Stimulated activated effector memory CD8-positive, alpha-beta T cell treated with anti-CD3 and anti-CD28 coated beads, Interleukin-12 subunit alpha, Interleukin-12 subunit beta, amount 100 ng/mL, for 72 hours (primary cell): ENCODE measurements at places on chromosomes 1 and 21.

GRCh38 chr1:15674386-15675159 is 9.5 kb upstream of the PLEKHM2 start:
- no peak for DNase-seq

GRCh38 chr1:3762151-3762872 is 10.1 kb downstream of the CCDC27 start:
- no peak for DNase-seq

DNA sequence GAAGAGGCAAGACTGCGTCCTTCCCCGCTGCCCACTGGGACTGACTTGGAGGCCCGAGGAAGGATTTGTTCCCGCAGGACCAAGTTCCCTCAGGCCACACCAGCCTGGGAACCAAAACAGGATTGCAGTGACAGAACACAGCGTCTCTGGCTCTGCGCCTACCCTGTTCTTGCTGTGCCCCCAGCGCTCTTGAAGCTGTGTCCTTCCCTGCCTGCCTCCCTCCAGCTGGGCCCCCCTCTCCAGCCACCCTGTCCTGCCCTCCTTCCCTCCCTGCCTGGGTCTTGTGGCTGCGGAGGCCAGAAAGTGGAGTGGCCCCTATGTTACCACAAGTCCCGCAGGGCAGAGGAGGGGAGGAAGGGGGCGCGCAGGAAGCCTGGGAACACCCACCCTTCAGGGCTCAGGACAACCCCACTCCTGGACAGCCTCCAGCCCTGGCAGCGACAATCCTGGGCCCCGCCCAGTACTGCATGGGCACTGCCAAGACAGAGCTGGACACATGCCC is 164.9 kb downstream of the DYRK1A start:
- DNase-seq = no peak

GRCh38 chr1:162072740-162073139 is 3.2 kb downstream of the NOS1AP start:
- DNase-seq = no peak

DNA sequence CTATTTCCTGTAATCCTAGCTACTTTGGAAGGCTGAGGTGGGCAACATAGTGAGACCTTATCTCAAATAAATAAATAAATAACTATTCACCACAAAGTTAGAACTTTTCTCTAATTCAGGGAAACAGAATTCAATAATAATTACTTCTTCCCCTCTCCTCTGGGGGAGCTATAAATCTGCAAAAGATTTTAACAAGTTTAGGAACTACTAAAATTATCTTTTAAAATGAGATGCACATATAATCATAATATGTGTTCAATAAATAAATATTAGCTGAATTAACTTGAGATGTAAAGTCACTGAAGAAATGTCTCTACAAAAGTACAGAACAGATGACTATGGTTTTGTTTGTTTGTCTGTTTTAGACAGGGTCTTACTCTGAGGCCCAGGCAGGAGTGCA is 14.1 kb downstream of the WDR47 start:
- no peak for DNase-seq

DNA sequence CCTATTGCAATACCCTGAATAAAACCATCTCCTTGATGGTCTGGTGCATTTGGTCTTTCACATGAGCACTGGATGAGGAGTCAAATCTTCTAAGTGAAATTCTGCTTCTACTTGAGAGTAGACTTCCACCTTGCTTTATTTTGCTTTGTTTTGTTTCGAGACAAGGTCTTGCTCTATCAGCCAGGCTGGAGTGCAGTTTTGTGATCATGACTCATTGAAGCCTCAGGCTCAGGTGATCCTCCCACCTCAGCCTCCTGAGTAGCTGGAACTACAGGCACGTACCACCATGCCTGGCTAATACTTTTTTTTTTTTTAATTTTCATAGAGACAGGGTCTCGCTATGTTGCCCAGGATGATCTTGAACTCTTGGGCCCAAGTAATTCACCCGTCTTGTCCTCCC is 65.8 kb upstream of the F3 start:
- DNase-seq = no peak

DNA sequence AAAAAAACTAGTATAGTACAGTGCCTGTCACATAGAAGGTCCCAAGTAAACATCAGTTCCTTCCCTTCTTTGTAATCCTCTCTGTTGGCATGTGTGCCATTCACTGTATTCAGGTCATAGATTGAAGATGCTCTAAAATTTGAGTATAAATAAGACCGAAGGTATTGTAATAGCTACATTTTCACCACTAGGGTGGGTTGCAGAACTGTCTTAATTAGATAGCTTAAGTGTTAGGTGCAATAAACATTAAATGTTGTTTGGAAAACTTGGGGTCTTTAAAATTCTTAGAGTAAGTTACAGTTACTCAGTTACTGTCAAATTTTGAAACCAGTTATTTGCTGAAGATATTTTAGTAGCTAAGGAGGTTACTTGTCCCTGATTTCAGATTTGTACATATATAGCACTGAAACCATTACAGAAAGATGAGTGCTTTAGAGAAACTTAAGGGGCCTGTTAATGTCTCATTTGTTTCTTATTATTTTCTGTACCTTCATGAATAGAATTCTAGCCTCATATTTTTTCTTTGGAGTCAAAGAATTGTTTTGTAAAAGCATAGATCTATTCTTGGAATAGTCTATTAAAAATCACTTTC is 24.3 kb downstream of the PER3 start:
- no peak for DNase-seq

DNA sequence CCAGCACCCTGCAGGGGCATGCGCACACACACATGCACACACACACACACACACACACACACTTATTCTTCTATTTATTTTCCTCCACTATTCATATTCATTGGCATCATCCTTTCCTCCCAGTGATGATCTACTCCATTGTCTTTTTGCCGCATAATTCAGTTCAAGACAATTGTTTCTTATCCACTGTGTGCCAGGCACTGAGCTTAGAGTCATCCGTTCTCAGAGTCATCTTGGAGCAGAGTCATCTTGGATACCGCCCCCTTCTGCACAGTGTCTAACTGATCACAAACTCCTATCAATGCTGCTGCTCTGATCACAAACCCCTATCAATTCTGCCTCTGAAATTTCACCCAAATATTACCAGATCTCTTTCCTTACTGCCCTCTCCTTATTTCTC is 102.8 kb upstream of the PROX1 start:
- DNase-seq = no peak

GRCh38 chr1:232450615-232451014 is 179.3 kb downstream of the SIPA1L2 start:
- DNase-seq = no peak

DNA sequence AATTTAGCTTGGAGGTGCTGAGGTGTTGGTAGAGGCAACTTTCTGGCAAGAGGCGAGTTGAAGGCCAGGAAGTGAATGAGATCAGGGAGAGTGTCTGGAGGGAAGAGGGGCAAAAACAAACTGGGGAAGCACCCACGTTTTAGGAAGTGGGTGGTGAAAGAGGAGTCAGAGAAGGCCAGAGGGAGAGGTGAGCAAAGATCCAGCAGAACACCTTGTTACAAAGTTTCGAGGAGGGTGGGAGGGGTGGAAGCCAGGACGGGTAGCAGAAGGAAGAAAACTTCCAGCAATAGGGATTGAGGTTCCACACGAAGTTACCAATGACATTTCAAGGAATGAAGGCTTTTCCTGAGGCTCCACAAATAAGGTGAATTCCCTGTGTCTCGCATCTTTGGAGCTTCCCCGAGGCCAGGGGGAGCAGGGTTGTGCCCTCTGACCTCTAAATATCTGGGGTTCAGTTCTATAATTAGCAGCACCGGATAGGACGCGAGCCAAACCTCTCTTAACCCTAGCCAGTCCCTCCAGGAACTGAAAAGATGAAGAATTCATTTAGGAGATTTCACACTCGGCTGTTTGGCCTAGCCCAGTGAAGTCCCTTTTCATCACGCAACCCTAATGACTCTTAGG is 578 bp upstream of the SESN2 start:
- no peak for DNase-seq

- DNase-seq = no peak
Measured at GRCh38 chr1:111085676-111086075, 54.2 kb downstream of the DRAM2 start.

- DNase-seq = no peak
Measured at GRCh38 chr1:95850165-95850649, 616.2 kb downstream of the RWDD3 start.

- DNase-seq = no peak
Measured at GRCh38 chr21:21162786-21163185, 164.6 kb downstream of the NCAM2 start.

DNA sequence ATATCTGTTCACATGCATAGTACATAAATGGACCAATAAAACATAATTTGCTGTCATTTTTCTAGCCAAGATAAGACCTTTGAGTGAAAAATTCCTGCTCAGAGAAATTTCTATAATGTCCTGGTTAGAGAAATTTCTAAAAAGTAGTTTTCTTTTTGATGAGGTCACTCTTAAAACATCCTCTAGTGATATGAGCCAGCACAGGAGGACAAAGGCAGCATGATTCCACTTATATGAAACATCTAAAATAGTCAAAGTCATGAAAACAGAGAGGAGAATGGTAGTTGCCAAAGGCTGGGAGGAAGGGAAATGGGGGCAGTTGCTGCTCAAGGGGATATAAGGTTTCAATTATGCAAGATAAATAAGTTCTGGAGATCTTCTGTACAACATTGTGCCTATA is 239.4 kb downstream of the BACH1 start:
- DNase-seq = no peak

GRCh38 chr1:159999204-159999603 is 32.6 kb downstream of the PIGM start:
- DNase-seq = no peak

DNA sequence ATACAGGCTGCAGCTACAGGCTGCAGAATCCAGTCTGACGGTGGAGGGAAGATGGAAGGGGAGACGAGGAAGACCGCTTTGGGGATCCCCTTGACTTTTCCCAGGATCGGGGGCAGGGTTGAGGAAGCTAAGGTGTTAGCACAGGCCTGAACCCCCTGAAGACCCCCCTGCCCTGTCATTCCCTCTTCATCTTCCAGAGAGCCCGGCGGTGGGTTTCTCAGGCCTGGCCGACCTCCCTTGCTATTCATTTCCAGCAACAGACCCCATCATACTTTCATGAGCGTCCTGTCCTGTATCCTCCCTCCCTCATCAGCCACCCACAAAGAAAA is 112.0 kb downstream of the PGBD5 start:
- no peak for DNase-seq

GRCh38 chr1:98256700-98257099 is 335.9 kb upstream of the DPYD start:
- no peak for DNase-seq
